ENCODE measurements at places on chromosomes 4 and X.

- H3K4me3 ChIP-seq: no peak overlapping the region
- peaks cover 2% of the 10 kb centered on the region for H3K4me1 ChIP-seq
- DNase-seq: no peak
- H3K27ac ChIP-seq: no peak overlapping the region
- no peaks in the 10 kb centered on the region for H3K36me3 ChIP-seq
- no peaks in the 10 kb centered on the region for H3K27me3 ChIP-seq
Measured at GRCh38 chrX:140343226-140343868, 161.5 kb downstream of the SOX3 start.

DNA sequence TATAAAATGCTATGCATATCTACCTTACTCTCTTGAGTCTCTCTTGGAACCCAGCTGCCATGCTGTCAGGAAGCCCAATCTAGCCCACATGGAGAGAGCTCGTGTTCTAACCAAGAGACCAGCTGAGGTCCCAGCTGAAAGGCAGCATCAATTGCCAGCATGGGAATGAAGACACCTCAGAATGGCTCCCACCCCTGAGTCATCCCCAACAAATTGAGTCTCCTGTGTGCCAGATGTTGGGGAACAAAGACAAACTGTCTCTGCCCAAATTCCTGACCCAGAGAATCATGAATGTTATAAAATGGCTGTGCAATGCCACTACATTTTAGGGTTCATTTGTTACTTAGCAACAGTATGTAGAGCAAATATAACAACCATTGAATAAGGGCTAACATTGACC, 105.2 kb upstream of the STX18 start:
- no peak overlapping the region for H3K27ac ChIP-seq
- no peaks in the 10 kb centered on the region for H3K4me1 ChIP-seq
- no peak overlapping the region for H3K4me3 ChIP-seq
- no peaks in the 10 kb centered on the region for H3K27me3 ChIP-seq
- no peak for DNase-seq

GRCh38 chrX:136146614-136147314, 569 bp upstream of the FHL1 start:
- no peak for DNase-seq
- H3K27me3 ChIP-seq: peaks cover 2% of the 10 kb centered on the region
- H3K27ac ChIP-seq: no peak overlapping the region
- no peaks in the 10 kb centered on the region for H3K4me1 ChIP-seq
- no peaks in the 10 kb centered on the region for H3K36me3 ChIP-seq

DNA sequence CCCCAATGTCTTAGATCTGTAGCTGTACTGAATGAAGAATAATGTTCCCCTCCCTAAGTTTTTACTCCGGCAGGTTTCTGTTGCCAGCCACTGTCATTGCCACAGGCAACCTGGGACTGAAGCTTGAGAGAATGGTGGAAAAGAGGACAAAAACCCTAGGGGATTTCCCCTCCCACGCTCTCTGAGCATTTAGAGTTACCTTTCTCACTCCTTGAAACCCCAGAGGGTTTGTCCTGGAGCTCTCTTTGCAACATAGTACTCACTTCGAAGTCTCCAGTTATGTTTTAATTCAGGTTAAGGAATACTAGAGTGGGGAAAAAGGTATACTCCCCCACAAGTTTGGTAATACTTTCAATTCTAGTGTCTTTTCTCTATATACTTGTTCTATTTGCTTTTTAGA, 31.5 kb downstream of the F8 start:
- no peak overlapping the region for H3K27ac ChIP-seq
- no peaks in the 10 kb centered on the region for H3K36me3 ChIP-seq
- no peaks in the 10 kb centered on the region for H3K27me3 ChIP-seq
- DNase-seq: no peak
- H3K4me1 ChIP-seq: no peaks in the 10 kb centered on the region

DNA sequence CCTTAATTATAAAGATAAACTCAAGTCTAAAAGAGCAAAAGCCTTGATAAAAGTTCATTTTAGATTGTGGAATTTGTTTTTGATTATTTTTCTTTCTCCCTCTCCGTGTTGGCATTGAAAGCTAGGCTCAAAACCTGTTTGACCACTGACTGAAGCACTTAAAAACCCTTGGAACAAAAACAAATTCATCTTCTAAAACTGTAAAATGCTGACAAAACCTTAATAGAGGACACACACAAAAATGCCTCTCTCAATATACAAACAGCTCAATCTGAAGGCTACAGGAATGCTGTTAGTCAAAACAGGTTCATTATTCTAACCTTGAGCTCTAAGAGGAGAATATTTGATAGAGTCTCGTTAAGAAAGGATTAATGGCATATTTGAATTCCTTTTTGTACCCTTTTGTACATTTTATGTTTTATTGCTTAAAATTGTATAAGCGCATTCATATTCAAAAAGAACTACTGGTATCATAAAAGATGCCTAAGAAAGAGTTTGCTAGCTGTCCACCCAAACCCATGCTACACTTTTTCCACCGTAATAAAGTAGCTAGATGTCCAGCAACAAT, 74.3 kb upstream of the NAP1L5 start:
- no peak overlapping the region for H3K4me3 ChIP-seq
- DNase-seq: no peak
- no peaks in the 10 kb centered on the region for H3K36me3 ChIP-seq
- no peaks in the 10 kb centered on the region for H3K27me3 ChIP-seq
- H3K4me1 ChIP-seq: no peaks in the 10 kb centered on the region
- no peak overlapping the region for H3K27ac ChIP-seq

DNA sequence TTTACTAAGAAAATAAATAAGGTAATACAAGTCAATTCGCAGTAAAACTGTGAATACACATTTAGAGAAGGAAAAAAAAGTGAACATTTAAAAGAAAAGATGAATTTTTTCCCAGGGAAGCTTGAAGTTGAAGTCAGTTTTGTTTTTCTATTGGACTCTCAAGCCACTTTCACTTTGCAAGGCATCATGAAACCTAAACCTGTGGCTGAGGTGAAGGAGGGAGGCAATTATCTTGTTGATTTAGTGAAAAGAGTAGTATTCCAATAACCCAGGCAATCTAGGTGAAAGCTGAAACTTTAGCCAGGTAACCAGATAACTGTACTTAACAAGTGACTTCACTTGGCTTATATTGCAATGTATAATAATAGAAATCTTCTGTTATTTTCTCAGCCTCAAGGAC, 138.6 kb downstream of the HDX start:
- no peaks in the 10 kb centered on the region for H3K4me1 ChIP-seq
- H3K27ac ChIP-seq: no peak overlapping the region
- H3K4me3 ChIP-seq: no peak overlapping the region
- H3K36me3 ChIP-seq: no peaks in the 10 kb centered on the region
- H3K27me3 ChIP-seq: no peaks in the 10 kb centered on the region

DNA sequence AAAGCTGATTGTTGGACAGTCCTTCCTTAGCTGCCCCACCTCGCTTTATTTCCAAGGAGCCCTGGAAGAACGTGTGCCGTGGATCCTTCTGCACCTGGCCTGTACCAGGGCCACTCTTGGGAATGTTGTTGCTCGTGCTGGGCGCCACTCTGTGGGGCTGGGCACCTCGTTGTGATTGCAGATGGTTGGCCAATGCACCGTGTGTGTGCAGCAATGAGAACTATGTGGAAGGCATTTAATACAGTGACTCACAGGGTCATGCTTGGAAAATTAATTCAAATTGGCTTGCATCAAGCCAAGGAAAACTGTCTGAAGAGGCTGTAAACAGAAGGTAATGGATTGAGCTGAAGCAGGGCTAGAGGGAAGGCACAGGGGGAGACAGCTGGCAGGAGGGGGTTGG, 37.0 kb upstream of the CD99L2 start:
- H3K4me1 ChIP-seq: peaks cover 2% of the 10 kb centered on the region
- DNase-seq: no peak
- no peaks in the 10 kb centered on the region for H3K27me3 ChIP-seq
- H3K4me3 ChIP-seq: no peak overlapping the region

DNA sequence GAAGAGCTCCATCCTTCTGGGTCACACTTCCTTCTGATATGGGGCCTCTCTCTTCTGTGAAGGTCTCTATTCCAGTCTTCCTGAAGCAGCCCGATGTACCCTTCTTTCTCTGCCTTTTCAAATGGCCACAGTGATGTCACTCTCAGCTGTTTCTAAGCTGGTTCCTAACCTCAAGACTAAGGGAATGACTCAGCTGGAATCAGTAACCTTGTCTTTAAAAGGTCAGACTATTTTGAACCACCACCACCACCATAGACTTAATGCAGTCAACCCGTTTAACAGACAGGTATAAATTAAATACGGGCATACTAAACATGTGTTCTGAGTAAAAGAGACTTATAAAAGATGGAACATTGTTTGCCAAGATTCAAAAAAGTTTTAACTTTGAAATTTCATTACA, 121.0 kb downstream of the PPA2 start:
- no peak overlapping the region for H3K27ac ChIP-seq
- H3K4me3 ChIP-seq: no peak overlapping the region
- no peaks in the 10 kb centered on the region for H3K4me1 ChIP-seq
- H3K27me3 ChIP-seq: no peaks in the 10 kb centered on the region

GRCh38 chr4:6992728-6993677, 50.2 kb upstream of the TADA2B start:
- no peaks in the 10 kb centered on the region for H3K4me1 ChIP-seq
- no peaks in the 10 kb centered on the region for H3K36me3 ChIP-seq
- DNase-seq: no peak
- no peaks in the 10 kb centered on the region for H3K27me3 ChIP-seq
- H3K27ac ChIP-seq: no peak overlapping the region

- H3K36me3 ChIP-seq: no peaks in the 10 kb centered on the region
- H3K27me3 ChIP-seq: no peaks in the 10 kb centered on the region
- DNase-seq: no peak
- no peaks in the 10 kb centered on the region for H3K4me1 ChIP-seq
Measured at GRCh38 chrX:46873746-46874145, 36.9 kb downstream of the RP2 start.

Data from iPS DF 6.9 (cell line).